ENCODE measurements at places on chromosomes 6 and 20.

GRCh38 chr6:3305831-3306230, 47.1 kb downstream of the PSMG4 start:
- no peak for DNase-seq

DNA sequence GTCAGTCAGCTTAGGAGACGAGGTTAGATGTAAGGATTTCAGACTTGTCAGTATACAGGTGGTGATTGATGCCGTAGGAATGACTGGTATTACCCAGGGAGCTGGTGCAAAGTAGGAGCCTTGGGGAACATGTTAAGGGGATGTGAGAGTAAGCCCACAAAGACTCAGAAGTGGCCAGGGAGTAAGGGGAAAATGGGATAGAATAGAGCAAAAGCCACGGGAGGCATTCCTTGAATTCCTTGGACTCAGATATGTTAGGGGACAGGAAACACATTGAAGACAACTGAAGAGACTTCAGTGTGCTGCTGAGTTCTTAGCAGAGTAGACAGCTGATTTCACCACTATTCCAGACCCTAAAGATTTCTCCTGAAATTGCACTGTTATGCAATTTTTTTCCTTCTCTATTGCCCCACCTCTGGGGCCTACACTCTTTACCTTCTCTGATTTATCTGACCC, 1.2 kb upstream of the ACAT2 start:
- DNase-seq = no peak

DNA sequence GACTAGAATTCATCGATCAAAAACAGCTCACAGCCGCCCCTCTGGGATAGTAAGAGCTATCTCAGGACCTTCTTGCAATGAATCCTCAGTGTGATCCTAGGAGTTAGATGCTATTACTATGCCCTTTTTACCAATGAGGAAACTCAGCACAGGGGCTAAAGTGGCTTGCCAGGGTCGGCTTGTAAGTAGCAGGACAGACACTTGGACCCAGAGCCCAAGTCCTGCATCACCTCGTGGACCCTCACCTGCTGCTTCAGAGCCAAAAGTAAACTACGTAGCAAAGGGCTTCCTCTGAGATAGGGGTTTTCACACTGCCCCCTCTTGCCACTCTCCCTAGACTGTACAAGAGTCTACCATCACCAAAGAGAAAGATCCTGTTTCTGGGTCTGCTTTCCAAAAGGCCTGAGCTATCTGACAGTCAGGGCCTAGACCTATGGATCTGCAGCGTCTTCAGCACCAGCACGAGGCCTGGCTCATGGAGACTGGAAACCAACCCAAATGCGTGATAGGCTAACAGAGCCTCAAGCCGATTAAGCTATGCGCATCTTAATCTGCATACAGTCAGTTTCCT, 172.3 kb downstream of the ANKRD60 start:
- no peak for DNase-seq

DNA sequence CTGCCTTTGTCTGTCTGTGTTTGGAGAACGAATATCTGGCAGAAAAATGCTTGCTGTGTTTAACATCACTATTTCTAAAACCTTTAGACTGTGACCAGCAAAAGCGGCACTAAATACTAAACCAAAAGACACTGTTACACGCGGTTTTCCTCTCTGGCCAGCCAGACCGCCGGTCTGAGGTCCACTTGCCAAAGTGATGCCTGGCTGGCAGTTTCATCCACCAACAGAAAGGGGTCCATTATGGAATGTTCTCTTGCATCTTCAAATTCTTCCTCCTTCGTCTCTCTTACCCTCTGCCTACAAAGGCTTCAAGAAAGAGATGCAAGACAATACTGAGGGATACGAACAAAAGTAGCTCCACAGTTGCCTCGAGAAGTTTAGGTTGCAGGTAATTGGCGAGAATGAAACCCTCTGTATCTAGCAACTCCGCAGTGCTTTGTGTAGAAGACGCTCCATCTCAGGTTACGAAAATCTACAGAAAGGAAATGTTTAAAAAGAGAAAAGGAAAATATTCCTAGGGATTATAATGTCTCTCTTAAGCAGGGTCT, 176.6 kb downstream of the TRIM27 start:
- DNase-seq = peak; percentile 71

DNA sequence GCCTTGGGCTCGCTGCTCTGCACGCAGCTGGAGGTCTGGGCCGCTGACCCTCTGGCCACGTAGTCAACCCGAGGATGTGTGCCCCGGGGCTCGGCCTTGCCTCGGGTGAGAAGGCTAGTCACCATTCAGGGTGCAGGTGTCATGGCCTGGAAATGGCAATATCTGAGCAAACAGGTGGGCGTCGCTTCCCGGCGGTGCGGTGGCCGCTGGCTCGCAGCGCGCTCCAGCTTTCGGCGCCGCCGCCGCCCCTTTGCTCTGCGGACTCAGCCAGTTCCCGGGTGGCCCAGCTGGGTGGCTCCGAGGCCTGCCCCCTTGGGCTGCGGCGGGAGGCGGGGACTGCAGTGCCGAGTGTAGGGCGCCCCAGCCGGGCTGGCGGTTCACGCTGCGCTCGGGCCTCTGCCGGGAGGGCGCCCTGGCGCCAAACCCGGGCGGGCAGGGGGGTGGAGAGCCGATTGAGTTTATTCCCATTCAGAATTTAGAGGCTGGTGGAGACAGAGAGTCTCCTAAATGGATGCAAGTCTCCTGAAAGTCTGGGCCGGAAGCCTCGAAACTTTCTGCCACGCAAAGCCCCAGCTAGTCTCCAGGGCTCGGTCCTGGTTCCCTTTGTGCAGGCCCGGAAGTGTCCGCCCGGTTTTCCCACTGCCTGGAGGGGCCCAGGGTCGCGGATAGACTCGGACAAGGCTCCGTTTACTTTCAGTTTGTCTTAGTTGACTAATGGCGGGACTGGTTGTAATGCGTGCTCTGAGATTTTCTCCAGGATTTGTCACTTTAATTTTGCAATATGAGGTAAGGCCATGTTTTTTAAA, 11.3 kb upstream of the TFAP2A start:
- peak; percentile 66 for DNase-seq

DNA sequence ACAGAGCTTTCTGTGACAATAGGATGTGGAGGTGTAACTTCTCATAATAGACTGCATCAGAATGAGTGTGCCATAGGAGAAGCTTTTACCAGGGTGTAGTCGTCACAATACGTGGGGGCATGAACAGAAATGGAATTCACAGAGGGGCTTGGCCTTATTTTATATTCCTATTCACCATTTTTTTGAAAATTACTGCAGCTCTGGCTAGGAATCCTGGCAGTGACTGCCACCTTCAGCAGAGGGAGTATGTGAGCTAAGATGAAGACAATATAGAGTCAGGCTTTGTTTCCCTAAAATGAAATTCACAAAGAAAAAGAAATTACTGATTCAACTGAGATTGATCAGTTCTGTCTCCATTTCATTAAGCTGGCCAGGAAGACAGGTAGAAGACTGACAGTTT, 13.9 kb downstream of the TOMM6 start:
- DNase-seq = peak; percentile 55

DNA sequence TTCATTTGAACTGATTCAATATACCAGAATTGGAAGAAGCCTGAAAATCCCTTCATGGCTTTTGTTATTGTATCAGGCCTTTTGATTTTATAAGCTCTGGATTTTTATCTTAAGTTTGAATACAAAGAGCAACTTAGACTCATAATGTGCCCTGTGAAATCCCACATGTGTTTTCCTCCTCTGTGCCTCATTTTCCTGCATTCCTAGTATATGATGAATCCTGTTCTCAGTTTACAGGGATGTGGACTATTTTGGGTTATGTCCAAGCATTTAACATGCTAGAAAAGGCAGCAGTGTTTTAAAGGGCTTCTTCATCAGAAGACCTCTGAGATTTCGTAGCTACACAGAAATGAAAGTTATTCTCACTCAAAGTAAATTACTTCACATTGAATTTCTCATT, 455.0 kb downstream of the RFPL4B start:
- no peak for DNase-seq

DNA sequence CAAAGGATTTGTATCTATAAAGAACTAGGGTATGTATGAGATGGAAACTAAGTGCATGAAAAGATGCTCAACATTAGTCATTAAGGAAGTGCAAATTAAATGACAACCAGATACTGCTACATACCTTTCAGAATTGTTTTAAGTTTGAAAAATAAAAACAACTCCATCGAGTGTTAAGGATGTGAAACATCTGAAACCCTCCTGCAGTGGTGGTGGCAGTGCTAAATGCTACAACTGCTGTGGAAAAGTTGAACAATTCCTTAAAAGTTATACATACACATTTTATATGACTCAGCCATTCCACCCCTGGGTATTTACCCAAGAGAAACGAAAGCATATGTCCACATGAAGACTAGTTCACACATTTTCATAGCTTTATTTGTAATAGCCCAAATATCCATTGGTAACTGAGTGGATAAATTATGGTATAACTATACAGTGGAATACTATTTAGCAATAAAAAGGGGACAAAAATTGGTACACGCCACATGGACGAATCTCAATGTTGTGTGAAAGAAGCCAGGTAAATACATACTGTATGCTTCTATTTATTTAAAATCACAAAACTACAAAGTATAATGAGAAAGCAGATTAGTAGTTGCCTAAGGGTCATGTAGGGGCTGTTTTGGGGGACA, 10.6 kb downstream of the ARMH2 start:
- no peak for DNase-seq

DNA sequence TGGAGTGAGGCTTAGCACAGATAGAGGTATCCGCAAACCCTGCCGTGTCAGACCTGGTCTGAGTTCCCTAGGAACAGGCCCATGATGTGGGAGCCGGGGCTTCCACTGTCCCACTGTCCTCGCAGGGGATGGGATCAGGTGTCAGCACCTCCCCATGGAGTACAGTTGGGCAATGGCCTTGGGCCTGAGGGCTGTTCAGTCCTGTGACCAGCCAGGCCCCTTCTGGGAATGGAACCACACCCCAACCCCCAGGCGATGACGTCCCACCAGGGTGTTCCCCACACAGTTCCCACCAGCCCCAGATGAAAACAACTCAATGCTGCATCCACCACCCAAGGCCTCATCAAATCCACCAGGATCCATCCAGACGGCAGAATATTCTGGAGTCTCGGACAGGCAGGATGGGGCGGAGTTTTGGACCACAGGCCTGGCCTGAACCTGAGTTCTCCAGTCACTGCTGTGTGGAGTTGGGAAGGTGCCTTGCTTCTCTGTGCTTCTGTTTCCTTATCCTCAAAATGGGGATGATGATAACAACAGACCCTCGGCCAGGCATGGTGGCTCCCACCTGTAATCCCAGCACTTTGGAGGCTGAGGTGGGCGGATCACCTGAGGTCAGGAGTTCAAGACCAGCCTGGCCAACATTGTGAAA, 62.2 kb downstream of the UBE2V1 start:
- DNase-seq = no peak

GRCh38 chr20:50472693-50473664, 37.2 kb upstream of the PTPN1 start:
- no peak for DNase-seq

DNA sequence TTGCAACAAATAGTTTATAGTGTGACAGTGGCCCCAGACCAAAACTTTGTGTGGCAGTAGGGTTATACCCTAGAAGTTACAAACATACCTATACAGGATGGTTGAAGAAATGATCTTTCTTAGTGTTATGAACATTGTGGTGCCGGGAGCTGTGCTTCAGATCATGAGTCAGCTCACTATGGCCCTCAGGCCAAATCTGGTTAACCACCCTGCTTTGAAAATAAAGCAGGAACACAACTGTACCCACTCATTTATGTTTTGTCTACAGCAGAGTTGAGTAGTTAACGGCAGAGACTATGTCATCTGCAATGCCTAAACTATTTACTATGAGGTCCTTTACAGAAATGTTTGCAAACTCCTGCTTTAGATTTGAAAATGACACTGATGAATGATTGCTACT, 24.3 kb downstream of the AKAP7 start:
- peak; percentile 16 for DNase-seq

DNA sequence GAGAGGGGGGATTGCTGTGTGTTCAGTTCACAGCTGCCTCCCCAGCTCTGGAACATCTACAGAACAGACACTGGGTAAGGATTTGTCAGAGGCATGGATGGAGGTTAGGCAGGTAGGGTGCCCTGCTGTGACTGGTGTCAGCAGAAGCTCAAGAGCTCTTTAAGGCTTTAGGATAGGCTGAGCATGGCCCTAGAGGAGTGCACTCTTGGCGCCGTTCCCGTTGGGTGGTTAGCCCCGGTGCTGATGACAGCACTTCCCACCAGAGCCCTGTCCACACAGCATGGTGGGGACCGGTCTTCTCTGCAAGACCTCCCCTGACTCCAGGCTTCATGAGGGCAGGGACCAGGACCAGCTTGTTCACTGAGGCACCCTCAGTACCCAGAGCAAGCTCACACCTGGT, 262.0 kb downstream of the BMP7 start:
- DNase-seq = no peak

- no peak for DNase-seq
Observed at GRCh38 chr20:50680105-50680960, 11.0 kb downstream of the RIPOR3 start.

DNA sequence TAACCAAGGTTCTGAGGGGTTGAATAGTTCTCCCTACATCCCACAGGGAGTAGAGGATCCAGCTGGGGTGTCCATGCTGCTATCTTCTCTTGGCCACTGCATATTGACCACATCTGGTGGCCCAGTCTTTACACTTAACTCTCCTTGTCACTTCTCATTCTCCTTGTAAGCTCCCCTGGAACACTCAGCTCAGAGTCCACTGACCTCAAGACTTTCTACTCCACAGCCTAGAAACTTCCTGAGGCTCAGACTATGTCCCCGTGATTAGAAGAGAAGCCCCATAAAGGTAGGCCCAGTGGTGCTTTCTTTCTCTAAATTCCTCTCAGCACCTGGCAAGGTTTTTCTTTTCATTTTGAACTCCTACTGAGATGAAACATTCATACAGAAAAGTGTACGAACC, 13.3 kb upstream of the ZFAND3 start:
- DNase-seq = no peak

DNA sequence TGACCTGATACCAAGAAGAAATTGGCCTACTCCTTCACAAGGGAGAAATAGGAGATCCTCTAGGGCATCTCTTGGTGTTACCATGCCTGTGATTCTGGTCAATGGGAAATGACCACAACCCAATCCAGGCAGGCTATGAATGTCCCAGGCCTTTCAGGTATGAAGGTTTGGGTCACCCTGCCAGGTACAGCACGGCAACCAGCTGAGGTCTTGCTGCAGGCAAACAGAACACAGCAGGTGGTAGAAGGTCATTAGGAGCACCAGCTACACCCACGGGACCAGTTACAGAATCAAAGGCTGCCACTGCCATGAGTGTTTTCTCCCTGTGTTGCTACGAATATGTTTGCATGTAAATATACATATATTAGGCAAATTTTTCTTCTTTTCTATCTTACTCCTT, 202.3 kb downstream of the ERMARD start:
- no peak for DNase-seq

- peak; percentile 72 for DNase-seq
Observed at GRCh38 chr6:2563635-2564034, 187.1 kb downstream of the MYLK4 start.

DNA sequence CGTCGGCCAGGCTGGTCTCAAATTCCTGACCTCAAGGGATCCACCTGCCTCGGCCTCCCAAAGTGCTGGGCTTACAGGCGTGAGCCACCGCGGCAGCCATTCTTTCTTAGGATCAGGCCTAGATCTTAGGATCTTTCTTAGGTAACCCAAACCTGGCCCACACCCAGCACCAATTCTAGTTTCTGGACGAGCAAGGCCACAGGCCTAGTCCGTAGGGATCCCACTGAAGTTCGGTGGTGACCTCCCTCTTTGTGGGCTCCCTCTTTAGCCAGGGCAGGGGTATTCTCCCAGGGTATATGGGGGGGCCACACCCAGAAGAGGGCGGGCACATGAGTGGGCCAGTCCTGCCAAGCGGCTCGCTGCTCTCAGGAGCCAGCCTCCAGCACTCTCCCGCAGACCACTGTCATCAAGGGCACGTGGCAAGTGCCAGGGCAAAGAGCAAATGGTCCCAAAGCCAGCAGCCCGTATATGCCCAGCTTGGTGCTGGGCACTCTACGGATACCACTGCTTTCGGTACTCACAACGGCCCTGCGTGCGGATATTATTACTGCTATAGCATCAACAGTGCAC, 6.5 kb downstream of the PXDC1 start:
- DNase-seq = no peak
